ENCODE measurements at places on chromosomes 6 and 20. TPM values are rescaled to one million over a fixed set of nuclear protein-coding genes. Genes with fewer than 3 reads are reported as not detected.

DNA sequence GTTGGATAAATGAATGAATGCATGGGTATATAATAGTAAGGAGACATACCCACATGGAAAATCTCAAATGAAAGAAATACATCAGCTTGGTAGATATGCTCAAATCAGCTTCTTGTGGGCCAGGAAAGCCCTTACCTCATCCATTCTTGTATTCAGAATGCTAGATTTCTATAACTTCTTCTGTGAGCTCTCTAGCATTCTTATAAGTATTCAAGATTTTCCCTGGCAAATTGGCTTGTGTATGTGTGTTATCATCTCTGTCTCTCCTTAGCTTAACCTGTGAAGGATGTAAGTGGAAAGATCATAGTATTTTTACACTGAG lies 100.8 kb downstream of the OR2B2 start:
- H3K27ac ChIP-seq, result peak overlapping the region; percentile 99
- peak overlapping the region; percentile 91 for H3K4me3 ChIP-seq
- no peaks in the 10 kb centered on the region for H3K27me3 ChIP-seq
- peaks cover 52% of the 10 kb centered on the region for H3K4me1 ChIP-seq
- no peaks in the 10 kb centered on the region for H3K36me3 ChIP-seq
- no peak for DNase-seq

The DSP gene
- 124 TPM for total RNA-seq

GRCh38 chr6:6635291-6635690 lies 46.8 kb downstream of the LY86 start:
- no peaks in the 10 kb centered on the region for H3K36me3 ChIP-seq
- DNase-seq, result no peak
- no peak overlapping the region for H3K4me3 ChIP-seq
- H3K27ac ChIP-seq, result no peak overlapping the region
- no peaks in the 10 kb centered on the region for H3K4me1 ChIP-seq

DNA sequence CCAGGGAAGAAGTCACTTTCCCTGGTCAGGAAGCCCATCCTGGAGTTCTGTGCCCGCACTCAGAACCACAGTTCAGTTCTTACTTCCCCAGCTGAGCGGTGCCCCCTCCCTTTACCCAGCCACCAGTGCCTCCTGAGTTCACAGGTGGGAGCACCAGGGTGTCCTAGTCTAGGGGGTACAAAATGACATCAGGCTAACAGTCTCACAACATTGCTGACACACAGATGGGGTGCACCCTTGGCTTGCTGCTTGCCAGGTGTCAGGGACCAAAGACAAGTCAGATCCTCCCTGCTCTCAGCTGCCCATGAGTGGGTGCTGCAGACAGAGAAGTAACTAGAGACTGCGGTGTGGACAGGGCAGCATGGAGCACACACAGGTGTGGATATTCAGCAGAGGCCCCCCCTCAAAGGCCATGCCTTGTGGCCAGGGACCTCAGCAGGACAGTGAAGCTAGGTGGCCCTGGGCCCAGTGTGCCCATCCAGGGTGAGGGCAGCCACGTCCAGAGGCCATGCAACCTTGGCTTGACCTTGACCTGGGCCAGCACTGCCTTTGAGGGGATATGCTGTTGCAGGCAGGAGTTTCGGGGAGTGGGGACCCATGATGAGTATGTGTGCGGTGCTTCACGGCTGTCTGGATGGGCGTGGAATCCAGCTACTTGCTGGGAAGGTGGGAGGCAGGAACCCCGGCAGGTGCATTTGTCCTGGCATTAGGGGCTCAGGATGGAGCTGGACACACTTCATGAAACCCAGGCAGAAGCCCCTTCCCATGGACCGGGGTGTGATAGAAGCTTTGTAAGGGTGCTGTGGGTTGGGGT lies 110.4 kb upstream of the FRMD1 start:
- no peak overlapping the region for H3K27ac ChIP-seq
- H3K4me3 ChIP-seq, result no peak overlapping the region
- no peaks in the 10 kb centered on the region for H3K36me3 ChIP-seq
- peak; percentile 75 for DNase-seq

The OPN5 gene
- not detected for total RNA-seq

The CTCFL gene
- total RNA-seq, result not detected

GRCh38 chr20:8608470-8608869 lies 460.4 kb upstream of the PLCB4 start:
- peaks cover 8% of the 10 kb centered on the region for H3K4me1 ChIP-seq
- H3K27ac ChIP-seq, result no peak overlapping the region
- no peaks in the 10 kb centered on the region for H3K27me3 ChIP-seq
- peaks cover 4% of the 10 kb centered on the region for H3K36me3 ChIP-seq
- H3K4me3 ChIP-seq, result no peak overlapping the region

The NMBR gene
- not detected for total RNA-seq

The C2 gene
- total RNA-seq, result 2.4 TPM

The TCF19 gene
- total RNA-seq, result 8.2 TPM

DNA sequence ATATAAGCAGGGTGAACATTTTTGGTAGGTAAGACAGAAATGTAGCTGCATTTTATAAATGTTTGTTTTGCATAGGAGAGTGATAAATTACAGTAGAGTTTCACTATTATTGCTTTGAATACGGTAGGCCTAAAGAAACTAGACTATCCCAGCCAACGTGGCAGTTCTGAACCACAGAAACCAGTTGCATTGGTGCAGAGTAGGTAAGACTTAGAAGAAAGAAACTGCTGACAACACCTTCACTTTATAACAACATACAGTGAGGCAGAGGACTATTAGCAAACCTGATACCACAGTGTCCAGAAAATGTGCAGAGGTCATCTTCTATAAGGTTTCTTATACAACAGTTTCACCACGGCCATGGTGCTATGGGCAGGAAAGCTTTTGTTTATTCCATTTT lies 566.1 kb downstream of the KIF16B start:
- no peaks in the 10 kb centered on the region for H3K27me3 ChIP-seq
- no peaks in the 10 kb centered on the region for H3K36me3 ChIP-seq
- no peak overlapping the region for H3K27ac ChIP-seq
- no peak overlapping the region for H3K4me3 ChIP-seq

DNA sequence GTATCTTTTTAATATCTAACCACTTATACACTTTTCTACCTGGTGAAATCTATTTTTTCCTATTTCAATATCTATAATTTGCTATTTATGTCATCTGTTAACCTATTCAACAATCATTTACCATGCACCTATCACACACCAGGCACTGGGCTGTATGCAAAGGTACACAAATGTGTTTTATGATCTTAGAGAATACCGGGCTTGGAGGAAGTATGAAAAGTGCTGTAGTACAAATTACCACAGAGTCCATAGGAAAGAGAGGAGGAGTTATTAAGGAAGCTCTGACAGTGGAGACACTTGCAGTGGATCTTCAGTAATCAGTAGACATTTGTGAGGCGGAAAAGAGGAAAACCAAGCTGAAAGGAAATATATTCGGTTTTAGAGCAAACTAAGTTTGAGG lies 96.0 kb downstream of the HIVEP2 start:
- no peak overlapping the region for H3K4me3 ChIP-seq
- no peaks in the 10 kb centered on the region for H3K36me3 ChIP-seq
- H3K27ac ChIP-seq, result peak overlapping the region; percentile 6
- no peaks in the 10 kb centered on the region for H3K27me3 ChIP-seq

DNA sequence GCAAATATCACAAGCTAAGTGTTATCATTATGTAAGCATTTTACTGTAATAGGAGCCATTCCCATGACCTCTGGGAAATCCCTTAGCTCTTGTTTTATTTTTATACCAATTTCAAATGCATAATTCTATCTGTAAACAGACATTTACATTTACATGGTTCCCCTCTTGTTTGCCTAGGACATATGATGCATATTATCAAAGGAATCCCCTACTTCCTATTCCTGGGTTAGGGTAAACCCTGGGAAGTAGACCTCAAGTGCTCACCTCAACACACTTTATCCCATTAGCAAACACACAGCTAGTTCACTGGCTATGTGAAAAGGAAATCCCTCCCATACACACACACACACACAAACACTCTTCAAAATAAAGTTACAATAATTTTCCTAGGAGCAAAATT lies 27.1 kb downstream of the PDE10A start:
- H3K27ac ChIP-seq, result peak overlapping the region; percentile 60
- no peaks in the 10 kb centered on the region for H3K27me3 ChIP-seq
- H3K4me3 ChIP-seq, result peak overlapping the region; percentile 12

Data from osteocyte (in vitro differentiated cells).